Ascending aorta (tissue), 2 donors: ENCODE measurements at places on chromosomes 4 and X. TPM values are rescaled to one million over a fixed set of nuclear protein-coding genes. Genes with fewer than 3 reads are reported as not detected.

GRCh38 chr4:178450614-178451013 is 1008.4 kb upstream of the AGA start:
- DNase-seq: no peak

DNA sequence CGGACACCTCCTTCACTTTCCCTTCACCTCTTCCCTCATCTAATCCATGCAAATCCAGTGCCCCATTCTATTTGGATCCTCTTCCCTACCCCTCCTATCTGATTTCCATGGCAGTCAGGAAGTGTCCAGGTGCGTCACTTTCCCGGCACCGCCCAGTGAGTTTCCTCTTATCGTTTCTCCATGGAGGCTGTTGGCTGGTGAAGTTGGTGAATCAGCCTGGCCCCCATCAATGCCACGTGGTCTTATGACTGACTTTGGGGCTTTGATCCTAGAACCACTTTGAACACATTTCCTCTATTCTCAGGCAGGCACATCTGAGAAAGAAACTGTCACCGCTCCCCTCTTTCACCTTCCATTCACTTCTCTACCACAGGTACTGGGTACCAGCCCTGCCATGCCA is 137.8 kb downstream of the CEP135 start:
- DNase-seq: no peak

- no peak for DNase-seq
These were observed 7.7 kb upstream of the HAND2 start for GRCh38 chr4:173537613-173538147.

GRCh38 chrX:22534643-22535042 is 261.9 kb downstream of the CBLL2 start:
- DNase-seq: no peak

DNA sequence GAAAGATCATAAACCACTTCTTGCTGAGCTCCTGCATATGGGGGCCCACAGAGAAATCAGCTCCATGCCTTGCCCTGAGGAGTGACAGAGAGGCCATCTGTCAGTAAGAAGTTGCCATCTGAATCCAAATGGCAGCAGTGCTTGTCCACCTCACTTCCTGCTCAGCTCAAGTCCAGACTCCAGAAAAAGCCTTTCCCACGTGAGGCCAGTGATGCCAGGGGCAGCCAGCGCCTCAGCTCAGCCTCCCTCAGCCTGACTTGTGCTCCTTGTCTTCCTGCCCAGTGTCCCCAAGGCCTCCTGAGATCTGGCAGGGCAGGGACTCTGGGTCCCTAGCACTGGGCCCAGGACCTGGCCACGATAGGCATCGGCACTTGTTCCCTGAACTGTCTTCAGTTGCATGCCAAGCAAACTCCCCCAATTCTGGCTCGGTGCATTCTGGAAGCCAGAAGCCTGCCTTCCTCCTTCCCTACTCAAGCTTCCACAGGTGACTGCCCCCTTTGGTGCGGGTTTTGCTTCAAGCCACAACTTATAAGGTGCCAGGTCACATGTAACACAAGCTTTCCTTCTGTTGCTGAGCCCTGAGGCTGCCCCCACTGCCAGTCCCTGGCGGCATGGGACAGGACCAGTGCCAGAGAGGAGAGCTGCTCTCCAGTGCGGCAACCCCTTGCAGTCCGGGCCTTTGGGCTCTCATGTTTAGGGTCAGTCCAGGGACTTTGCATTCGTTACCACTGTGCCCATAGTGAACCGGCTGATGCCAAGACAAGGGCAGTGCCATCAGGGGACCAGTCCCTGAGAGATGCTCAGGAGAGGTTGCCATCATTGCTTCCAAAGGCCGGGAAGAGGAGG is 2.2 kb downstream of the ZNF185 start:
- DNase-seq: no peak

SCD5 gene
- 28.0 TPM for total RNA-seq

GYPE gene
- total RNA-seq: not detected

AMBN gene
- not detected for total RNA-seq

AFM gene
- total RNA-seq: not detected

ABLIM2 gene
- 30.8 TPM for total RNA-seq
